Stimulated activated CD4-positive, alpha-beta T cell treated with anti-CD3 and anti-CD28 coated beads, TNF-alpha, amount 100 ng/mL, for 24 hours (primary cell): ENCODE measurements at places on chromosomes 3 and 15.

GRCh38 chr3:45042162-45042561 lies 16.1 kb downstream of the CLEC3B start:
- no peak for DNase-seq

- DNase-seq, result no peak
Observed at GRCh38 chr3:72004749-72005292, 219.9 kb upstream of the PROK2 start.

DNA sequence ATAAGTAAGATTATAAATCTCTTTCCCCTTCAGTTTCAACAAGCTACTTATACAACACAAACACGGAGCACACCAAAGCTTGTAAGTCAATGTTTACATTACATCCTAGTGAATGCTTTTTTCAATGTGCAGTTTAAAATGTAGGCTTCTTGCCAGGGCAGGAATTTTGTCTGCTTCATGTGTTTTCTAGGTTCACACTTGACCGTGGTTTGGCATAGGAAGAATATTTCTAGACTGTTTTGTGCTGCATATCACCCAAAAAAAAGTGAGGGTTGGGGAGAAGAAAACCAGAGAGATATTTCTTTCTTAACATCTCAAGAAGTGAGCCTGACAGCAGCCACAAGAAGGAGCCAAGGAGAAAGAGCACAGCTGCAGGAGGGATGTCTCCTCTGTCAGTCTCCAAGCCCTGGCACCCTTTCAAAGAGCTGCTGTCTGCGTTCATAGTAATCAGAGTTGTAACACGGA lies 255.8 kb downstream of the MEIS2 start:
- no peak for DNase-seq

DNA sequence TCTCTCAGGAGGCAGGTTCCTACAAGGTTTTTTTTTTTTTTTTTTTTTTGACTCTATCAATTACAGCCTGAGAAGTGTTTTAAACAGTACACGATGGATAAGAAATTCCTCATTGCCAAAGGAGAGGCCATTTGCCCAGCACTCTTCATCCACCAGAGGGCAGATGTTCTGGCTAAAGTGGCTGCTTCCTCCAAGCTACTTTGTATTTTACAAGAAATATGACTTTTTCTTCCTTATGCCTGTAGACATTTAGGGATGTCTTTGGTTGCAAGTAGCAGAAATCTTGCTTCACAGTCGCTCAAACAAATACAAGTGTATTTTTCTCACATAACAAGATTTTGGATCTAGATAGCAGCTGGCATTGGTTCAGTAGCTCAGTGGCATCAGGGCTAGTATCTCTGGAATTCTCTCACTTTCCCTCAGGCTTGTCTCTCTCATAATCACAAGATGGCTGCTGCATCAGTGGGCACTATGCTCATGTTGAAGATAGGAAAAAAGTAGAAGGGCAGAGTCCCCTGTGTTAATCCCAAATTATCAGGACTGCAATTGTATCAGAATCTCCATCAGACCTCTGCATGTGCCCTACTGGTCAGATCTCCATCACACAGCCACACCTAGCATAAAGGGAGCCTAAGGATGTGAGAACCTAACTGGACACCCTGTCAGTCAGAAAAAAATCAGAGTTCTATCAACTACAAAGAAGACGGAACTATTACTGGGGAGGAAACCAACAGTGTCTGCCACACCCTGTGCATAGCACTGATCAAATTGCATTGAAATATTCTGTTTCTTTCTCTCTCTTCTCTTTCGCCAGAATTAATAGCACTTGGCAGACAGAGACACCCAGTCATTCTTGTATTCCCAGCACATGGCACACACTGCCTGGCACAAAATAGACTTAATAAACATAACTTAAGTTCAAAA lies 138.9 kb upstream of the COL8A1 start:
- DNase-seq, result no peak

- no peak for DNase-seq
Observed at GRCh38 chr3:3734881-3735280, 64.3 kb upstream of the LRRN1 start.

DNA sequence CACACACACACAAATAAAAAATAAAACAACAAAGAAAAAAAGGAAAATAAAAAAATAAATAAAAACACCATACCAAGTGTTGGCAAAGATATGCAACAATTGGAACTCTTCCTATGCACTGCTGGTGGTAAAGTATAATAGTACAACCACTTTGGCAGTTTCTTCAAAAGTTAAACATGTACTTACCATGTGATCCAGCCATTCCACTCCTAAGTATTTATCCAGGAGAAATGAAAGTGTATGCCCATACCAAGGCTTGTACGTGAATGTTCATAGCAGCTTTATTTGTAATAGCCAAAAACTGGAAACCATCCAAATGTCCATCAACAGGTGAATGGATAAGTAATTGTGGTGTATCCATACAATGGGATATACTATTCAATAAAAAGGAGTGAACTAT lies 17.0 kb downstream of the WDR93 start:
- no peak for DNase-seq
